GM12891 (cell line): ENCODE measurements at places on chromosomes 4 and X.

GRCh38 chr4:76709772-76710090 lies 188.2 kb downstream of the SOWAHB start:
- no peak for DNase-seq

DNA sequence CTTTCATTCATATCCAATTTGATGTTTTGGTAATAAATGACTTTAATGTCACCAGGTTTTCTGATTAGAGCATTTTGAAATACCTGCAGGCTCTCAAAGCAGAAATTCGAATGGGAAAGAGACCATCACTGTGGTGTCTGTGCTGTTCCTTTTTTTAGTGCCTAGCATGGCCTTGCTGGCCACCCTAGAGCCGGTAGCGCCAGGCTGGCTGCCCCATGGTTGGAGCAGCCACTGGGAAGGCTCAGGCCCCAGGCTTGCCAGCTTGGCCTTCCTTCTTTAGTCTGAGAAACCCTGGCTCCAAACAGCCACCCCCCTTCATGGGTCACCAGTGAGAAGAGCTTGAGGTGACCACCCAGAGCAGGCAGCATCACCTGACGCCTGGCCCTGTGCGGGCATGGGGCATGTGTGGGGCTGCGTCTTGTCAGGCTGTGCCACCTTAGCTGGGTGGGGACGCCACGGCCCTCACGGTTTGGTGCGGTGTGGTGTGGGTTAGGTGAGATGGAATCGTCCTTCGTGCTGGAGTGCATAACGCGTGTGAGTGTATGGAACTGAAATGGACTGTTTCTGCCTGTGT lies 30.0 kb downstream of the TRMT44 start:
- DNase-seq = no peak

DNA sequence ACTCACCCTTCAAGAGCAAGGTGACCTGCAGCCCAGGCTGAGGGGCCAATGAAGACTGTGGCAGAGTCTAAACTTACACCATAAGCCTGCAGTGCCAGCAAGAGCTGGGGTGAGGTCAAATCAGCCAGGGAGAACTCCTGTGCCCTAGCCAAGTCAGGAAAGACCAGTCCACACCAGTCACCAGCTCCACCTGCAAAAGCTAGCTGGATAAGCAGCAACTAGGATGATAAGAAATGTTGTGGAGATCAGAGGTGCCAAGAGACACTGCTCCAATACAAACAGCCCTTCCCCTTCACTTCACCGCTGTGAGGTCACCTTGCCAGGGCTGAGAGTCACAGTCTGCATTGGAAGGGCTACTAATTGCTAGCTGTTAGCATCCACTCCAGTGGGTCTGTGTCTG lies 31.3 kb downstream of the NIPAL1 start:
- DNase-seq = no peak

GRCh38 chr4:156261230-156261629 lies 307.6 kb upstream of the CTSO start:
- DNase-seq = no peak

GRCh38 chr4:155548173-155548572 lies 118.5 kb upstream of the GUCY1A1 start:
- no peak for DNase-seq

DNA sequence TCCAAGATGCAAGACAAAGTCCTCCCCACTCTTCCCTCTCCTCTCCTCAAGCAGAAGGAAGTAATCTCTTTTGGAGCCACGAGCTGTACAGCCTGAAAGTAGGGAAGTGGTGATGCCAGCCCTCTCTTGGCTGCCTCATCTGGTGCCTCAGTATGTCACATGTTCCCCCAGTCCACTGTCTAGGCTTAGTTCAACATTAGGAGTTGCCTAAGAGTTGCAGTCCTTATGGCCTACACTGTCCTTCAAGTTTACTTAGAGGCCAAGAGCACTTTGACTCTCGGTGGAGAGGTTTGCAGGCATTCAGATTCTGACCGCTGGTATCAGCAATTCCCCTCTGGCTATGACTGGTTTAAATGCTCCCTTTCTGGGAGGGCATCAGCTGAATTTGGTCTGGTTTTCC lies 735.6 kb downstream of the GLUD2 start:
- no peak for DNase-seq

DNA sequence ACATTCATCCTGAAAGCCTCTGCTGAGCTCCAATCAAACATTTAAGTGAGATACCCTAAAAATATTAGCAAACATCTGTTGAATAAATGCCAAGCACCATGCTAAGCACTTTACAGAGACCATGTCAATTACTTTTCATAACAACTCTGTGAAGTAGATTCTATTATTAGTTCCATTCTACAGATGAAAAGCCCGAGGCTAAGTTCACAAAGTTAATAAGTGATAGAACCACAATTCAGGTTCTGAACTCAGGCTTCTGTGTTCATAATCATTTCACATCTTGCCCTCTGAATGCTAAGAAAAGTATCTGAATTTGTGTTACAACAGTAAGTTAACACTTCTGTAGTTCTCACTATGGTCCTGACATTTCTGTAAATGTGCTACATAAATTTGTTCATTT lies 27.4 kb downstream of the SEL1L3 start:
- no peak for DNase-seq

GRCh38 chr4:170026253-170027021 lies at the start of gene MFAP3L:
MFAP3L (minus strand) TSS chr4:170026395; CDS start chr4:170005877, 20,518 bp downstream.
- peak; percentile 78 for DNase-seq
